ENCODE measurements at places on chromosomes 16 and 17.

GRCh38 chr16:89170346-89171215 lies 967 bp upstream of the CDH15 start:
- DNase-seq: peak; percentile 50

DNA sequence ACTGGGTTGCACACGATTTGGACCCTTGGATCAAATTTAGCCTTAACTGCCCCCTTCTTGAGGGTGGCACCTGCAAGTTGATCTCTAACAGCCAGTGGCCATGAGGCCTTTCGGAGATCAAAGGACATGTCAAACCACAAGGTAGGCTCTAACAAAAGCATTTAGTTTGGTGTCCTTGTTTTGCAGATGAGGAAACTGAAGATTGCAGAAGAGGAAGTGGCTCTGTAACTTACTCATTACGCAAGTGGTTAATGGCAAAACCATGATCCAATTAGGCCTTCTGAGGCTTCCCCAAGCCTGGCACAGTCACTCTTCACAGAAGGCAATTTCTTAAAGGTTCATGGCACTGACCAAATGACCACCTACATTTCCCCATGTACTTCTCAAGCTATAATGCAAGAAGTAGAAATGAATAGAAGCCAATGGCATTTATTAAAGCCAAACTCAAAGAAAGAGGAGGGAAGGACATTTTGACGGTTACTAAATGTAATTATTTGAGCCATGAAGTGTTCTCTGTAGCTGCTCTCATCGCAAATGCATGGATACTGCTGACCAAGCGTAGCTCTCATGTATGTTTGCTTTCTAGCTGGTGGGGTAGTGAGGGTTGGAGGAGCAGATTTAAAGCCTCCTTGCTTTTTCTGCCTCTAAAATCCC lies 32.8 kb upstream of the ABCC12 start:
- no peak for DNase-seq

DNA sequence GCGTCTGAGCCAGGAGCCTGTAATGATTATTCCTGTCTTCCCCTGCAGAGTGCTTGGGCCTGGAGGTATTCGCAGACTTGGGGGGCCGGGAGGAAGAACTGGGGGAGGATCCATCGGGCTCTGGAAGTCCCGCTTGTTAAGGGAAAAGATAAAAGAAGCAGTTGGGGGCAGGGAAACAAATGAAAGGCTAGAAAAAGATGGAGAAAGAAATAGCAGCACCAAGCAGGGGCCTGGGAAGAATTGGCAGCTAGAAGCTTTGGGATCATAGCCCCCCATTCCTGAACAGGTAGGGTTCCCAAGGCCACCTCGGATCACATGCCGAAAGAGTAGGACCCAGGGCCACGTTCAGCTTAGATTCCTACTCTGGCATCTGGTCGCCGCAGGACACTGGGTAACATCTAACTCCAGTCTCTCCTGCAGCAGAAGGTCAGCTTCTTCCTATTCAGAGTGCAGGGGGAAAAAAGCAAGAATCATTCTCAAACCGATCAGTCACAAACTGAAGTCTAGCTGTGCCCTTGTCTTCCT lies 23.6 kb downstream of the ADAM11 start:
- no peak for DNase-seq

DNA sequence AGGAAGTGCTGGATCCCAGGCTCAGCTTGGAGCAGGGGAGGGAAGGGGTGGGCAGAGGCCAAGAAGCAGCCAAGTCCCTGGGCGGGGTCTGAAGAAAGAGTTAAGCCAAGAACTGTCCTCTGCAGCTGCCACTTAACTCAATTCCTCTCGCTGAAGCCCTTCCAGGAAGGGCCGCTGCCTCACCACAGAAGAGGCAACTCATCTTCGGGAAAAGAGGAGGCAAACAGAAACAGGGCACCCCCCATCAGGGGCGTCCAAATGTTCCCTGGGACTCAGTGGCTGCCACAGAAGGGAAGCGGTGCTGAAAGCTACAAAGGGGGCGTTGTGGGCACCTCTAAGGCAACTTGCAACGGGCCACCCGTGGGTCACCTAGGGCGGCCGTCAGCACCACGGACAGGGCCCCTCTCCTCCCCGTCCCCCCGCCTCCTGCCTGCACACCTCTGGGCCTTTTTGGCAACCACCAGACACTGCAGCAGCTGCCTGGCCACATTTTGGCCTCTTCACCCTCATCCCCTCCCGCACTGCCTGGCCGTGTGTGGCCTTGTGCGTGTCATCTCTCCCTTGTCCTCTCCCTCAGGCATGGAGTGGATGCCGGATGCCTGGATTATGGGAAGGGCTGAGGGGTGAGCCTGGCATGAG lies 2.5 kb downstream of the TLCD3B start:
- DNase-seq: no peak

DNA sequence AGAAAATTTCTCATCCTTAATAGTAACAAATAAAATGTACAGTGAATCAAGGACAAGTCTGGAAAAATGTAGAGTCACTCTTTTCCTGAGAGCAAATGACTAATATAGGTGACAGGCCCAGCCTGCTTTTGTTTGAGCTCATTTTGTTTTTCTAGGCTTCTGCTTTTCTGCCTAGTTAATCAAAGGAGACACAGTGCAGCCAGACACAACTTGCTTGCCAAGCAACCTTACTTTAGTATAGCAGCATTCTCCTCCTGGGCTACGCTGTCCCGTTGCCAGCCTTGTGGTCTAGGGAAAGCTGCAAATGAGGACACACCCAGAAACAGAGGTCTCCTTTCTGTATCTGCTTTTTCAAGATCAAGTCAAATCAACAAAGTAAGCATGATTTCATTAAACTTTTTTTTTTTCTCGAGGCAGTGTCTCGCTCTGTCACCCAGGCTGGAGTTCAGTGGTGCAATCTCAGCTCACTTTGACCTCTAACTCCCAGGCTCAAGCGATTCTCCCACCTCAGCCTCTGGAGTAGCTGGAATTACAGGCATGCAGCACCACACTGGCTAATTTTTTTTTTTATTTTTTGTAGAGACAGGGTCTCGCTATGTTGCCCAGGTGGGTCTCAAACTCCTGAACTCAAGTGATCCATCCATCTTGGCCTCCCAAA lies 17.2 kb downstream of the GINS3 start:
- no peak for DNase-seq

- DNase-seq: no peak
Measured at GRCh38 chr17:76121932-76122430, 18.4 kb upstream of the EXOC7 start.

DNA sequence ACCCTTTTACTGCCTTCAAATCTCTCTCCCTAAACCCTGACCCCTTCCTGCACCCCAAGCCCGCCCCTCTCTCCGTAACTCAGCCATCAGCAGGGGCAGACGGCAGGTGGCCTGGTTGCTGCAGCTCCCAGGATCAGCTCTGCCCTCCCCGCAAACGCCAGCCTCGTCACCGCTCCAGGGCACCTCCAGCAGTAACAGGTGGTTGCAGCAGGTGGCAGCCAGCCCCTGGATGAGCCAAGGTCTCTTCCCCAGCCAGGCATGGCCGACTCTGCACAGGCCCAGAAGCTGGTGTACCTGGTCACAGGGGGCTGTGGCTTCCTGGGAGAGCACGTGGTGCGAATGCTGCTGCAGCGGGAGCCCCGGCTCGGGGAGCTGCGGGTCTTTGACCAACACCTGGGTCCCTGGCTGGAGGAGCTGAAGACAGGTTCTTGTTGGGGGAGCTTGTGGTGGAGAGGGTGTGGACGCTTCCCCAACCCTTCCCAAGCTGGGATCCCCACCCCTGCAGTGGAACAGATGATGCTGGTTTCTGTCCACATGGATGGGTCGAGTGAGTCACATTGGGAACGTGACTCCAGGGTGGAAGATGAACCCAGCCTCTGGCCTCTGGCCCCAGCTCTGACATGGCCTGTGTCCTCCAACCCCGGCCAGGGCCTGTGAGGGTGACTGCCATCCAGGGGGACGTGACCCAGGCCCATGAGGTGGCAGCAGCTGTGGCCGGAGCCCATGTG lies 558 bp downstream of the HSD3B7 start:
- DNase-seq: no peak

DNA sequence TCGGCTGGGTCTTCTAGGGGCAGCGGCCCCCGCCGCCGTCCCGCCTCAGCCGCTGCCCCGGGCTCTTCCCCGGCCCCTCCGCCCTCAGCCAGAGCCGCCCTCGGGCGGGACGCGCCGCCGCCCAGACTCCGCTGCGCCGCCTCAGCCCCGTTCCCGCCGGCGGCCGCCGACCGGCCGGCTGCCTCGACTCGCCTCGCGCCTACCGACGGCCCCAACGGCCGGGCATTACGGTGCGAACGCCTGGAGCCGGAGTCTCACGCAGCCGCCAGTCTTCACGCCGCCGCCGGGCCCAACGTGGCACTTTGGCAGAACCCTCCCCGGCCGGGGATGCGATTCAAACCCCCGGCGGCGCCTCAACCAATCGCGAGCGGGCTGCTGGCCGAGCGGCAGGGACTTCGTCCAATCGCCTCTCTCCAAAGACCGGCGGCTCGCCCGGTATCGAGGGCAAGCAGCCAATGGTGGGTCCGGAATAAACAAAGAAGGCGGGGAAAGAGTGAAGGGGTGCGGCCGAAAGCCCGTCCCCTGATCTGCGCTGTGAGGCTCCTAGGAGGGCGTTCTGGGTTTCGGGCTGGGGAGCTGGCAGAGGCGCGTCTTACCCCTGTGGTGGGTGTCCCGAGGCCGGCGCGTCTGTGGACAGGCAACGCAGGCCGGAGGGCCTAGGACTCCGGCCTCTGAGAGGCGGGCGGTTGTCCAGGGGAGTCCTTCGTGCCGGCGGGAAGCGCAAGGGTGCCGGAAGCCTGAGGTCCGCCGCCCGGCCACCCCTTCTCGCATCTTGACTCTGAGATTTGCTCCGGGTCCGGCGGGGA lies at the start of gene CDR2:
Gene CDR2 (minus strand): TSS at position 309 of the 806 bp plus-strand sequence. CDS start 310 bp downstream, outside the sequence.
- peak; percentile 96 for DNase-seq

- no peak for DNase-seq
Measured at GRCh38 chr17:3796110-3796821, 4.7 kb downstream of the ITGAE start.

DNA sequence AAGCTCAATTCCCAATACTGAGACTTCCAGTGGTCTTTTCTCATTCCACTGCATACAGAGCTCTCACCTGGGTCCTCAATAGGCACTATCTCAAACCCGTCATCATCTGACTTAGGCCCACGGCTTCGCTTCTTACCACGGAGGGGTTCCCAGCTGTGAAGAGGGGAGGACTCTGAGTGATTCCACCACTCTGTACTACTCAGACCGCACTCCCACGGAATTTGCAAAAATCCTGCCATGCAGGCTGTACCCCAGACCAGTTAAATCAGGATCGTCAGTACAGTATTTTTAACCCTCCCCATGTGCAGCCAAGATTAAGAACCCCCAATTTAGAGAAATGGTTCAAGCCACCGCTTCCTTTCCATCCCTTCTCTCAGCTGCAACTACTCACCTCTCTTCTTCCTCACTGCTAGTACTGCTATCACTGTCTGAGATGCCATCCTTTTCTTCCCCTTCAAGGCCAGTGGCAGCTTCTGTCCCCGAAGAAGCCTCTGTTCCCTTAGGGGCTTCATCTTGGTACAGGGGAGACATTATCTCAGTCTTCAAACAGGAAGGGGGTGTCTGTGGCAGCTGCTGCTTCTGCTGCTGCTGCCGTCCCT lies 6.2 kb upstream of the PSMC5 start:
- DNase-seq: no peak

DNA sequence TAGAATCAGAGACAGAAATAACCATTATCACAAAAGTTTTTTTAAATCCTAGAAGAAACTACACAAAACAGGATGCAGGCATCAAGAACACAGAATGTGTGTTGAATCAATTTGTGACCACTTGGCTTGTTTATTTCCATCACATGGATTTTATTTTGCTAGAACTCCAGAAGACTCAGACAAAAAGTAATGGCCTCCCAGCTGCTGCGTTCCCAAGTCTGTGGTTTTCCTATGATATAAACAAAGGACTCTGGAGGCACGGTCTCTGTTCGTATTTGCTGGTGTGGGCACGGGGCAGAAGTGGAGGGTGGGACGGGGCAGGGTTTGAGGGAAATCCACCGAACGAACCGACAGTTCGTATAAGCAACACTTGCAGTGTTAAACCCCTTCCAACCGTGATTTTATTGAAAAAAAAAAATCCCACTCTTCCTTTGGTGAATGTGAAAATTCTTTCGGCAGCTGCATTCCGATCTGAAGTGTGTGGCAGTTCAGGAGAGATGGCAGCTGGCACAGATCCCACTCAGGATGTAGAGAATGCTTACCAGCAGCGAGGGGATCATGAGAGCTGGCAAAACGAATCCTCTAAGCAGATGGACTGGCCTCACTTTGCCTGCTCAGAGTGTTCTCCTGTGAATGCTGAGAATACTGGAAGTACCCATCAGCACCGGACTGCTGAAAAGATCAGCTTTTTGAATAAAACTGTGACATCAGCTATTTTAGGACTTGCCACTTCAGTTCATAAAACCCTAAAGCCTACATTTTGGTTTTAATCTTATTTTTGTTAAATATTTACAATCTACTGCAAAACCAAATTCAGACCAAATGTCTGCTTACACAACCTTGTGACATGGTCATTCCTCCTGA lies 165.2 kb downstream of the VPS53 start:
- DNase-seq: no peak

GRCh38 chr17:38967290-38967738 lies at the start of gene FBXO47:
FBXO47 (minus strand) TSS chr17:38967403; CDS start chr17:38963025, 4,378 bp downstream.
- DNase-seq: peak; percentile 70

- DNase-seq: peak; percentile 48
Measured at GRCh38 chr16:1188432-1189189, 35.7 kb downstream of the CACNA1H start.

DNA sequence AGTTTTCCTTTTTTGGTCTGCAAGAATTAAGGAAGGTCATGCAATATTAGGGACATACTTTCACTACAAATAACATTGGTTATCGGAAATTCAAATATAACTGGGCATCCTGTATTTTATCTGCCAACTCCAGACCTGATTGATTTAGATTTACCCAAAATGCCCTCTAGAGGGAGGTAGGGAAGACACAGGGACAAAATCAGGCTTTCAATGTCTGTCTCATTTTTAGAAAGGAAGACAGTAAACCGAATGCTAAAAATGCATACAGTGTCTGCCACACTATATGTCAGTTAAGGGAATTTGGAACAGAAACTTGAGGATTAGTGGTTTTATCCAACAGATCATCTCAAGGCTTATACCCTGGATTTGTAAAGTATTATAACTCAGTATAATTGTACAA lies 161.7 kb upstream of the SOX9 start:
- DNase-seq: no peak

DNA sequence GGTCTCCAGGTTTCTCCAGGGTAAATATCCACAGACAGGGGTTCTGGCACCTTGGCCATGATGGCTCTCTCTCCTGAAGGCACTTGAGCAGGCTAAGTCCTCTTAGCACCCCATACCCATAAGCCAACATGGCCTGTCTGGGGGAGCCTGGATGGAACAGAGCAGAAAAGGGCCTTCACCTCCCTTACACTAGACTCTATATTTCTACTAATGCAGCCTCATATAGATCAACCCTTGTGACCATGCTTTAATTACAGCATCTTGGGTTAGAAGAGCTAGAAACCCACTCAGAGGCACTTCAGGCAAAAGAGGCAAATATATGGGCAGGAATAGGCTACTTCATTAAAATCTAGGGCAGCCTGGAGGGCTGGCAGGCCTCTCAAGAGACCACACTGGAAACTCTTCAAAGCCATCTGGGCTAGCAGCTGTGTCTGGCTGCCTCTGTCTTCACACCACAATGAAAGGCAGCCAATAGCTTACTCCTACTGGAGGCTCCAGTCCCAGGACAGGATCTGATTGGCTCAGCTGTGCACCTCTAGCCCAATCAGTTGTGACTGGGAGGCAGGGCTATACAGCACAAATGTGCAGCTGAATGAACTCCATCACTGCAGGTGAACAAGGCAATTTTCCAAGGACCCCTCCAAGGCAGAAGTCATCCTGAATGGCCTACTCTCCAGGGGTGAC lies 4.7 kb upstream of the CDT1 start:
- DNase-seq: no peak

Data from naive thymus-derived CD4-positive, alpha-beta T cell (primary cell).